Suprapubic skin (tissue), 4 donors: ENCODE measurements at places on chromosomes 5 and 9. TPM values are rescaled to one million over a fixed set of nuclear protein-coding genes. Genes with fewer than 3 reads are reported as not detected.
A peak's percentile ranks its signal among the peaks of the same experiment; 100 is the strongest.

- no peaks in the 10 kb centered on the region for H3K36me3 ChIP-seq
- DNase-seq, result no peak
- peaks cover 18% of the 10 kb centered on the region for H3K4me1 ChIP-seq
- peaks cover 2% of the 10 kb centered on the region for H3K27me3 ChIP-seq
- peak overlapping the region; percentile 32 for H3K4me3 ChIP-seq
- H3K27ac ChIP-seq, result no peak overlapping the region
Observed at GRCh38 chr9:87336914-87337333, 160.7 kb upstream of the DAPK1 start.

GRCh38 chr5:116371431-116371830, 203.2 kb downstream of the SEMA6A start:
- no peak overlapping the region for H3K27ac ChIP-seq
- DNase-seq, result no peak
- no peaks in the 10 kb centered on the region for H3K4me1 ChIP-seq
- no peak overlapping the region for H3K4me3 ChIP-seq
- no peaks in the 10 kb centered on the region for H3K27me3 ChIP-seq

Gene PFN3
- not detected for total RNA-seq

Gene PLAC8L1
- total RNA-seq, result not detected
